Activated naive CD4-positive, alpha-beta T cell treated with anti-CD3 and anti-CD28 coated beads, Interleukin-2, amount 10 ng/mL, durations not matched to agents 7 days and 5 days (primary cell): ENCODE measurements at places on chromosomes 12 and 14.

GRCh38 chr12:50103767-50104321, at the start of gene GPD1:
Gene GPD1 (plus strand): TSS chr12:50104008. CDS start chr12:50104051, 43 bp downstream.
- DNase-seq = peak; percentile 29

DNA sequence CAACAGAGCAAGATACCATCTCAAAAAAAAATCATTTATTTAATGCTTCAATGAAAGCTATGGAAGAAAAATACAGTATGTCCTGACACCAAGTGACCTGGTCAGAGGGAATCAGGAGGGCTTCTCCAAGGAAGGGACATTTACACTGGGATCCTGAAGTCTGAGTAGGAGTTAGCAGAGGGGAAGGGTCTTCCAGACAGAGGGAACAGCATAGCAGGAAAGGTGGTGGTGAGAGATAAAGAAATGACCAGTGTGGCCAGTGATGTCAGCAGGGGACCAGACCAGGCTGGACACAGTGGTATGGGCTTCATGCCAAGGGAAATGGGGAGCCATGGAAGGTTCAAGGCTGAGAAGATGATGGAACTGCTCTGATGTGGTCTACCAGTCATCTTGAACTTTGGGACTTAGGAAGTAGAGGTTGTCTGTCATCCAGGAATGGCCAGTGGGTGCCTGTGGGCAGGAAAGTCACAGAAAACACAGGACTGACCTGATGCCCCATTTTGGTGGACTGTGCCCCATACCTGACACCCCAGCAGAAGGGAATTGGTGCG, 7.8 kb upstream of the TCHP start:
- no peak for DNase-seq

- no peak for DNase-seq
These were observed 62.1 kb upstream of the HECTD1 start for GRCh38 chr14:31269634-31270195.

GRCh38 chr12:3205742-3206519, 128.8 kb downstream of the TSPAN9 start:
- no peak for DNase-seq

DNA sequence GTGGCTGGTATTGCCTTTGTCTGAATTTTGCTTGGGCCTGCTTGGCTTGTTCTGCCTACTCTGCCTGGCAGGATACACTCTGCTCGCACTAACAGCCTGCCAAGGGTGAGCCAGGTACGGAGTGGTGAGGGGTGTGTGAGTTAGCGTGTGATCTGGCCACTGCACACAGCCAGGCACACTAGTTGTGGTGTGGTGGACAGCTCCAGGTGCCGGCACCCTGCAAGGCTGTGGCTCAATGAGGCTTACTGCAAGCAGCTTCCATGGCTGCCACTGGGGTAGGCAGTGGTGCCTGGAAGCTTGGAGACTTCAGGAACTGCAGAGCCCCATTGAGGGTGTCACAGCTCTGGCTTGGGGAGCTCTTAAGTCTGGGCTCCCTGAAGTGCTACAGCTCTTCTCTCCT, 87.4 kb downstream of the GPHN start:
- no peak for DNase-seq

DNA sequence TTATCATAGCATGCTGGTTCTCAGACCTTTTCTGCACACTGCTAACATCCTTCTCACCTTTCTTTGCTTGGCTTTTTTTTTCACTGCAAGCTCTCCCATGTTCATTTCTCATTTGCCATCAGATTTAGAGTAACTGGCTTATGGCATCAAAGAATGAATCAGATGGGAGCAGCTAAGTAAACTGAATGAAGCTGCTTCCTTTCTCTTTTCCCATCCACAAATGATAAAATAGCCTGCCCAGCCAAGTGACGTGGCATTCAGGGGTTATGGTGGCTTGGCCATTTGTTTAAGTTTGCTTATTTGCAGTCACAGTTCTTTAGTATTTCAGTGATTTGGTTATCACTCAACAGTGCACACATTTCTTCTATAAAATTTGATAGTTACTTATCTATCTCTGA, 708.6 kb downstream of the DIO2 start:
- no peak for DNase-seq

DNA sequence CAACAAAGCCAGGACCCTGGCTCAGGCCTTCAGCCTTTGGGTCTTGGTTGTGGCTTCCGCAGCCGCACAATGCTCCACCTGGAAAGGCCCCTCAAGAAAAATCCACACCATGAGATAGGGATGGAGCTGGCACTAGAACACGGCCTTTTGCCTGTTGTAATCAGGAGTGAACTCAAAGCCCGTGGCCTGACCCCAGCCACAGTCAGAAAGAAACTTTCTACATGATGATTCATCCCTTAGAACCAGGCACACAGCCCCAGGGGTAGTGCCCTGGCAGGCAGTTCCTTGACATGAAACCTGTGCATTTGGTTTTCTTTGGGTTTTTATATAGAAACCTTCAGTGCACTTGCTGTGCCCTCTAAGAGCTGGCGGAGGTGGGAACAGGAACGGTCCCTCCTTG, 5.1 kb downstream of the CLMN start:
- peak; percentile 26 for DNase-seq

- DNase-seq = no peak
These were observed 1.3 kb downstream of the LRRK2 start for GRCh38 chr12:40225984-40226602.

DNA sequence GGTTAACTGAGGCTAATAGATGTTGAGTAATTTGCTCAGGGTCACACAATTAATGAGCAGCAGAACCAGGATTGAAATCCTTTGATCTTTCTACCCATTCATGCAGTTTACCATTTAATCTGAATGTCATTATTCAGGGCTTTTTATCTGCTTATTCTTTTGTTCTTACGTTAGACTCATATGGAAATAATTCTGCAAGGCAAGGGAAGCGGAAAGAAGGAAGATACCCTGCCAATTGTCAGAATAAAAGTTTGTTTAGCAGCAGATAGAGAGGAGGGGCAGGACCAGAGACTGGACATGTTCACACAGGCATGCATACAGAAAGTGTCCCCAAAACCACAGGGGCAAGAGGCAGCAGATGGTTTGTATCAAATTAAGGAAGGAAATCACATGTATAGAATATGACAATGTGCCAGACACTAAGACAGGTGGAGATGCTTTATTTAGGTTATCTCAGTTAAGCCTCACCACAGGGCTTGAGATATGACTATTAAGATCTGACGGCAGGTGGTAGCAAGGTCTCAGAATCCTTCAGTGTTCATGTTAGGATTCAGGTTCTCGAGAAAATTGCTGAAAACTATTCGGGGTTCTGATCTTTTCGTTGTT, 29.8 kb downstream of the BRMS1L start:
- no peak for DNase-seq

- DNase-seq = no peak
These were observed 1.5 kb upstream of the KRT6A start for GRCh38 chr12:52494518-52494917.
